Uterus (tissue), 4 donors: ENCODE measurements at places on chromosomes 7 and 10.

GRCh38 chr7:945556-946255 lies 8.8 kb downstream of the ADAP1 start:
- no peaks in the 10 kb centered on the region for H3K36me3 ChIP-seq
- no peak overlapping the region for H3K4me3 ChIP-seq
- no peaks in the 10 kb centered on the region for H3K27me3 ChIP-seq
- H3K27ac ChIP-seq = no peak overlapping the region

DNA sequence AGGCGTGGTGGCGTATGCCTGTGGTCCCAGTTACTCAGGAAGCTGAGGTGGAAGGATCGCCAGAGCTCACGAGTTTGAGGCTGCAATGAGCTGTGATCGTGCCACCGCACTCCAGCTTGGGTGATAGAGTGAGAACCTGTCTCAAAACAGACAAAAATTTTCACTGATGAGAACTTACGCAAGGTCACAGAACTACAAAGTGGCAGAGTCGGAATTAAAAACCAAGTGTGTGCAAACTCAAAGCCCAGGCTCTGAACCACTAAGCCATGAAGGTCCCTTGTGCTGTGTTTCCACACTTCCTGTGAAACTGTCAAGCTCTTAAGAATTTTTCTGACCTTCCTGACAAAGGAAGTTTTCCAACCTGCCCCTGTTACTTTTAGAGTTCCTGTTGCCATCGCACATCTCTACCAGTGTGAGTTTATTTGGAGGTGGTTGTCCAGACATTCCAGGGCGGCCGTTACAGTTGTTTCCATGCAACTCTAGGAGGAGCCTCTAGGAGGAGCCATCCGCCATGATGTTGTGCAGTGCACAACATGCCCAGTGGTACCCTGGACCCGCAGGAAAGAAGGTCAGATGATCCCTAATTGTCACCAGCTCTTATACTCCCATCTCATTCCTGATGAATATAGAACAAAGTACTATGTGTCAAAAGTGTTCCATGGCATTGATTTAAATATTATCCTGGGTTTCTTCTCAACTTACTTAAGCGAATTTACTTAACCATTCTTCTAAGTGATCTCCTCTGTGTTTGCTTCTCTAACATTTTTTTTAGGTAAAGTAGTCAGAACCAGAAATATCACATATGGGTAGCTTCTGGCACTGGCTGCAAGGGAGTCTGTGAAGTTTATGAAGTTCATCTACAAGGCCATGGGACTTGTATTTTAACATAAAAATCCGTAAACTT lies 49.0 kb upstream of the LYZL1 start:
- H3K4me3 ChIP-seq = no peak overlapping the region
- H3K4me1 ChIP-seq = no peaks in the 10 kb centered on the region
- DNase-seq = no peak

- peak overlapping the region; percentile 96 for H3K27ac ChIP-seq
- no peaks in the 10 kb centered on the region for H3K27me3 ChIP-seq
- H3K4me3 ChIP-seq = peak overlapping the region; percentile 90
- no peaks in the 10 kb centered on the region for H3K36me3 ChIP-seq
Observed at GRCh38 chr7:107169120-107170050, 582 bp downstream of the HBP1 start.

DNA sequence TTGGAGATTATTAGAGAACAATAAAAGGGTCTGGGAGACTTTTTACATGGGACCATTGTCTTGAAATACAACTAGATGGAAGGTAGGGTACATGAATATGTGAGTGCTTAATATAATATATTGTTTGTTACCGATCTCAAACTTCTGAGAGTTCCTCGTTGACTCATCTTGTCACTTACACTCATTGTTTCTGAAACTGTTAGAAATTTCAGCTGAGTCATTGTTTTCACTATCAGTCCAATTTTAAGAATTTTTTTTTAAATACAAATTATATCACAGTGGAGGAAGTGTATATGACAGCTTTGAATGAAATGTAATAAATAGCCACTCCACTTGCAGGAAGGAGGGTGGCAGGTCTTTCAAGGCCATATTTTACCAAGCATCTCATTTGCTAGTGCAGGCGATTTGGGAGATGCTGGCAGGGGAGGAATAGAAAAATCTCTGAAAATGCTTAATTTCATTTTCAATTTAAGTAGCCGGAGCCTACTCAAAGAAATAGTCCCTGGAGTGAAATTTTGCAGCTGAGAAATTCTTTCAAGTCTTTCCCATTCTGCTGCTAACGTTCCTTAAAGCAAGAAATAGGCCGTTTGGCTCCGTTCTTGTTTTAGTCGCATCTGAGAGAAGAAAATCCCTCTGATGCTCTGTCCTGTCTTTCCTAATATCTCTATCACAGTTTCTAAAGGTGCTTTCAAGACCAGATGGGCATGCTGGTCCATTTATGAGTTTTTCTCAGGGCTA lies 1404.2 kb upstream of the CELF2 start:
- H3K27ac ChIP-seq = no peak overlapping the region
- H3K4me1 ChIP-seq = no peaks in the 10 kb centered on the region
- no peak for DNase-seq
- H3K4me3 ChIP-seq = no peak overlapping the region
- H3K36me3 ChIP-seq = no peaks in the 10 kb centered on the region

DNA sequence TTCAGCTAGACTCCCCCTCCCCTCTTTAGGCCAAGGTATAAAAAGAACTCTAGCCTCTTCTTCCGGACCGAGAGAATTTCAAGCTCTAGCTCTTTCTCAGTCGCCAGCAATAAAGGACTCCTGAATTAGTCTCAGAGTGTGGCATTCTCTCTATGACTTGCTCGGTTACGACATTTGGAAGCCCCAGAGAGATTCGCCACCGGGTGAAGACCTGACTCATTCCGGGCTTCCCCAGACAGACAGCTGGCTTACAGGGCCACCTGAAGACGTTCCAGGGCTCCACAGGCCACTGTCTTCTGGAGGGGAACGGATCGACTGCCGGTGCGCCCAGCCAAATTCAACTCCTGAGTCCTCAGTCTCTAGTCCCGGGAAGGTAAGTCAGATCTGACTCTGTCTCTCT lies at the start of gene AKR1B15:
Gene AKR1B15, plus strand, starts transcription at position 234 of the 400 bp plus-strand sequence. CDS start 15,510 bp downstream, outside the sequence.
- no peak within 1 kb of the TSS for H3K4me3 ChIP-seq
- no peak for DNase-seq
- H3K36me3 ChIP-seq = no peaks in the 10 kb centered on the region

DNA sequence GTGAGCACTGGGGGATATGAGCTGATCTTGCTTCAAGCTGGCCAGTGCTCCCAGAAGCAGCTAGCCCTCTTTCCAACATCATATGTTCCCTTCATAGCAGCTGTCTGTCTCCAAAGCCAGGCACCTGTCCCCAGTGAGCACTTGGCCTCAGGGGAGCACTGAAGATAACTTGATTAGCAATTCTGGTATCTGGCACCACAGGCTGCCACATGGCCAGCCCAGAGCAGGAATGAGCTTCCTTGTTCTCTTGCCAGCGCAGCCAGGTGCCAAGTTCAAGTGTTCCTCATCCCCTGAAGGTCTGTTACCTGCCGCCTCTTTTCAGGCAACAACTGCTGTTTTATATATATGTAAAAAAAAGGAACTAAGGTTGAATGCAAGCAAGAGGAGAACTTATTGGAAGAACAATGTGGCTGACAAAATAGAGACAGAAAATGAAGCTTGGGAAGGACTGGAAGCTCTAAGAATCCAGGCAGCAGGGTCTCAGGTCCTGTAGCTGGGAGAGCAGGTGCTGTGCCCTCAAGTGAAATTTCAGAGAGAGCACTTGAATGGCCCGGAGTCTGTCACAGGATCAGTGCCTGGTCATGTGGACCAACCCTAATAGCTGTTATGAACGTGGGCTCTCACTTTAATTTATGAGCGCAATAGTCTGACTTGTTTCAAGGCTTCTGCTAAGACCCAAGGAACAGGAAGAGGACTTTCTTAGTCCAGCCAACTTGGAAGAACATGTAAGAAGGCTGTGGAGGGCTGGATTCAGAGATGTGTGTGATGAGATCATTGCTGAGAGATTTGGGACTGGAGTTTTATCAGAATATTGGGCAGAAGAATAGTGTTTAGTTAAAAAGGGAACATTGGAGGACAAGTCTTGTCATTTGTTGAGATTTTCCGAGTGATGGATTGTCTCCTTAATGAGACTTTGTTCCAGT lies 267.2 kb downstream of the GLRX3 start:
- no peaks in the 10 kb centered on the region for H3K4me1 ChIP-seq
- H3K36me3 ChIP-seq = no peaks in the 10 kb centered on the region
- no peak overlapping the region for H3K4me3 ChIP-seq
- H3K27ac ChIP-seq = no peak overlapping the region

- no peaks in the 10 kb centered on the region for H3K36me3 ChIP-seq
- H3K27ac ChIP-seq = peak overlapping the region; percentile 87
- H3K4me3 ChIP-seq = no peak overlapping the region
- no peaks in the 10 kb centered on the region for H3K27me3 ChIP-seq
Observed at GRCh38 chr10:78211561-78212051, 177.9 kb downstream of the RPS24 start.

DNA sequence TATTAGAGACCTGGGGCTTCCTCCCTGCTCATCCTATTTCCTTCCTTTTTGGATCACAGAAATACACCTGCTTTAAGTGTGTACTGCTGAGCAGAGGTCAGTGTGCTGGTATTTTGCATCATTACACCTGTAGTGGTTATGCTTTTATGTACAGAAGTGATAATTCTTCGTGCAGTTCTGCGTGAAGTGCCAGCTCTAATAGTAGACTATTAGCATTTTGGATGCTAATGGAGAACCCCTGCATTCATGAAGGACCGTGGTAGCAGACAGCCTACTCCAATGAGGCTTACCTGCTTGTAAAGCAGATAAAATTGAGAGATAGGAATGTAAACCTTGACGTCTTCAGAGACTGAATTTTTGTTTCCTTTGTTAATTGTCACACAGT lies 114.3 kb downstream of the CDK14 start:
- DNase-seq = no peak
- H3K4me3 ChIP-seq = no peak overlapping the region
- no peak overlapping the region for H3K27ac ChIP-seq
- no peaks in the 10 kb centered on the region for H3K4me1 ChIP-seq
- H3K27me3 ChIP-seq = no peaks in the 10 kb centered on the region

- H3K4me3 ChIP-seq = no peak overlapping the region
- no peak for DNase-seq
- H3K4me1 ChIP-seq = no peaks in the 10 kb centered on the region
- H3K27ac ChIP-seq = no peak overlapping the region
- no peaks in the 10 kb centered on the region for H3K27me3 ChIP-seq
Observed at GRCh38 chr10:9268176-9268575, 1213.7 kb downstream of the GATA3 start.
